Islet precursor cell (in vitro differentiated cells): ENCODE measurements at places on chromosomes 2 and 18.

GRCh38 chr2:9837451-9837850 is 5.8 kb upstream of the TAF1B start:
- DNase-seq = no peak

DNA sequence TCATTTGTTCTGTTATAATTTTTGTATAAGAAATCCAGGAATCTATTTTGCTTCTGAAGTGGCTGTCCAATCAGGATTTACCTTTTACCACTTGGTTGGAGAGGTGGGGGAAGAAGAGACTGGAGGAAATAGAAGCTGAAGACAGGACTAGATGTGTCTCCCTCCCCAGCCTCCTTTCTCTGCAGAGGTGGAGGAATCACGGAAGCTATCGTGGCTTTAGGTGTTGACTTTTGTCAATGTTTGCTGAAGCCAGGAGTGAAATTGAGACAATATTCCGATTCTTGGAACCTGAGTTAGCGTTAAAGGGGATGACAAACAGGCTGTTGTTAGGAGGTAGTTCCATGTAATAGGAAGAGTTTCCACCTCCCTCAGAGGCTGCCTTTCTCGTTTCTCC is 43.5 kb downstream of the PDCL3 start:
- no peak for DNase-seq

GRCh38 chr2:239891698-239892097 is 133.4 kb downstream of the NDUFA10 start:
- DNase-seq = no peak

DNA sequence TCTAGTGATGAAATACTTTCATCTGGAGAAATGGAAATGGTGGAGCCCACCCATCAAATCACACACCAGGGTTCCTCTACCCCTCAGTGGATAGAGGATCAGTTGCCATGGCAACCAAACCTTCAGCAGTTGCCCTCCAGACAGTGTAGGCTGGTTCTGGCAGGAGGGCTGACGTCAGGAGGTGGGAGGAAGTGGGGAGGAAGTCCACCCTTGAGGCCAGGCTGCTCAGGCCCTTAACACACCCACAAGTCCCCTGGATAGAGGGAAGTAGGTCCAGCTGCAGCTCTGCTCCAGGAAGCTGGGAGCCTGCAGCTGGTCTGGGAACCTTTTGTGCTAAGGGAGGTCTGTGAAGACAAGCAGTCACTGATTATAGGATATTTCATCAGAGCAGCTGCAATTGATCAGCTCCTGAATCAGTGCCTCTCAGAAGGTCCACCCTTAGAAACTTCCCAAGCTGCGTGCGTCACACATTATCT is 186.6 kb downstream of the MTX2 start:
- DNase-seq = peak; percentile 77

DNA sequence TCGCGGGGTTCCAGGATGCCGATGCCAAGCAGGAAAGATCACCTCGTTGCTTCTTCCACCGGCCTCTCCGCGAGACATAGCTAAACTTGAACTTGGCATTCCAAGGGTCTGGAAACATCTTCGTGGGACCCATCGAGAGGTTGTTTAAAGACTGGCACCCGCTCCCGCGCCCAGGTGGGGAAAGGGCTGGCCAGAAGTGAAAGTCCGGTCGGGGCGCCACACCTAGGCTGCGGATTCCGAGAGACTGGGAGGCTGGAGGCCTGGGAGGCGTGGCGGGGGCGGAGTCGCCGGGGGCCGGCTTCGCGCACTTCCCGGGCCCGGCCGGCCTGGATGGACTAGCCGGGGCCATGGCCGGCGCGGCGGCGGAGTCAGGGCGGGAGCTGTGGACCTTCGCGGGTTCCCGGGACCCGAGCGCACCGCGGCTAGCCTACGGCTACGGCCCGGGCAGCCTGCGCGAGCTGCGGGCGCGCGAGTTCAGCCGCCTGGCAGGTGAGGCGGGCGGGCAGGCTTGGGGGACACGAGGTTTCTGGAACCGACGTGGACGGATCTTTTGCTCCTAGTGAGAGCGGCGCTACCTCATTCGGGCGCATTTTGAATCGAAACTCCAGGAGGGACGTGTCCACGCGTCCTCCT is at the start of gene MOCOS:
TSS of gene MOCOS (plus strand) at position 305 of the 633 bp plus-strand sequence. CDS start at position 348, 43 bp downstream.
- DNase-seq = peak; percentile 93
